ENCODE measurements at places on chromosomes 3 and 15. TPM values are rescaled to one million over a fixed set of nuclear protein-coding genes. Genes with fewer than 3 reads are reported as not detected.
A peak's percentile ranks its signal among the peaks of the same experiment; 100 is the strongest.

GRCh38 chr3:104291437-104291851 lies 1075.3 kb upstream of the ALCAM start:
- no peak for DNase-seq

GRCh38 chr3:39254806-39255449 lies 24.9 kb downstream of the CX3CR1 start:
- no peak for DNase-seq

The COLQ gene
- total RNA-seq = 2.9 TPM

- no peak for DNase-seq
Measured at GRCh38 chr15:39191871-39192291, 389.0 kb upstream of the THBS1 start.

The PPM1L gene
- total RNA-seq = 79.5 TPM

DNA sequence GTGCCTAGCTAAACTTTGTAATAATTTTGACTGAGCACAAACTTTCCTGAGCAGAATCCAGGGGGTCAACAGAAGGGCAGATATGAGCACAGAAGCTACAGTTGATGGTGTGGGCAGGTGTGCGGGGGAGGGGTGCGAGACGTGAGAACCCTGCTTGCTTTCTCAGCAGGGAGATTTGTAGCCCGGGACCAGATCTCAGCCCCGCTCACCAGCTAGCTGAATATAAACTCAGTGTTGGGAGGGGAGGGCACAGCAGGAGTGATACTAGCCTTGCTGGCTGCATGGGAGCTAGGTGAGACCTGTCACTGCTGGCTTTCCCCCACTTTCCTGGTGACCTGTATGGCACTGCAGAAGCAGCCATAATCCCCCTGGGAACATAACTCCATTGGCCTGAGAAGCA lies 83.4 kb downstream of the CLDN1 start:
- DNase-seq = no peak

The CX3CR1 gene
- 22.6 TPM for total RNA-seq

GRCh38 chr15:80489030-80489594 lies 84.9 kb downstream of the ARNT2 start:
- no peak for DNase-seq

The IQCF5 gene
- not detected for total RNA-seq

GRCh38 chr15:34753236-34753894 lies 1.4 kb downstream of the GJD2 start:
- peak; percentile 27 for DNase-seq

The PTX3 gene
- total RNA-seq = 1.4 TPM

DNA sequence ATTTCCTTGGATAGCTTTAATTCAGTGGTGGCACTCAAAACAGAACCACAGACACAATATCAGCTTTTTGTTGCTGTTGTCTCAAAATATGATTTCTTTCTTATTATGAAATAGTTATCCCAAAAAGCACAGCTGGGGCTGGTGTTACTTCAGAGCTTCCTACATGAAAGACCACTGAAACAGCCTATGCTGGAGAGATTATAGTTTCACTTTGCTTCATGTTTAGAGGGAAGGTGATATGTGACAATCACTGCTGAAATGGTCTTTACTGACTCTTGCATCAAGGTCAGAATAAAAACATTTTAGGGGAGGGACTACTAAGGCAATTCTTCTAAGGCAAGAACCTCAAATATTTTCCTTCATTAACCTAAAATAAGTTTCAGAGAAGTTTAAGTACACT lies 190.7 kb downstream of the TNIK start:
- no peak for DNase-seq

DNA sequence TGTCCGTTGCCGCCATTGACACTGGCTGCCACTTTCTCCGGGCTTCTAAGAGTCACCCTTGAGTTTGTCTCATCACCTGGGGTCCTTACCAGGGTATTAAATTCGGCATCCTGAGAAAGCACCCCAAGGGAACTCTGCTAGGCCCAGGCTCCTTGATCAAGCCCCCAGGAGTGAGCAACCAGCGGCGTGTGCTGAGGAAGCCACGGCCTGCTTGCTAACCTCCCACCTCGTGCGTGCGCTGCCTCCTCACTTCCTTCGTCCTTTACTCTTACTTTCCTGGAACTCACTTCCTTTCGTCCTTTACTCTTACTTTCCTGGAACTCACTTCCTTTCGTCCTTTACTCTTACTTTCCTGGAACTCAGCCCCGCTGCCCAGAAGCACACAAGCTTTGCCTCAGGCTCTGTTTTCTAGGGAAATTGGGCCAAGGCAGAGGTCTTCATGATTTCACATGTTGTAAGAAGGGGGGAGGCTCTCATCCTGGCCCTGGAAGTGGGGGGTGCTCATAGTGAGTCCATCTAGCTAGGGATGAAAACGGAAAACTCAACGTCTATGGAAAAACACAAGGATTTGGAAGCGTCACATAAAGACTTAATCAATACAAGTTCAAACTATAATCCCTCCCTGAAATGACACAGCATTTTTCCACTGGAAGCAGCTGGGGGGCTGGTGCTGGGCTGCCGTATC lies 36.7 kb upstream of the BDH1 start:
- no peak for DNase-seq

GRCh38 chr3:175338775-175339535 lies 479.8 kb downstream of the NAALADL2 start:
- DNase-seq = peak; percentile 20

DNA sequence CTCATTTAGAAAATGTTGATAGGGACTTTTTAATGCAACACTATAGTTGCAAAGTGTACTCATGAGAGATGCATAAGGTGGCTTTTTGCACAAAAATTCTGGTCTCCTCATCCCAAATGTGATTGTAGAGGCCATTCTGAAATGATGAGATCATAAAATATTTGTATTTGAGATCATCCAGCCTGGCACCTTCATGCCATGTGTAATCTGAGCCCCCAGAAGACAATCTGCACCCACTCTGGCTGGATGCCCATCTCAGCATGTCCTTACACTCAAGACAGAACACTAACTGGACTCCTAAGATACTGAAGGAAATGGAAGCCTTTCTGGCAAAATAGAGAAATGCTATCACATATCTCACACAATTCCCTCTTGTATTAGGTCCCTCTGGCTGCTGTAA lies 49.2 kb downstream of the SLC7A14 start:
- DNase-seq = no peak

- DNase-seq = no peak
Measured at GRCh38 chr3:64072126-64072525, 48.8 kb upstream of the PSMD6 start.

DNA sequence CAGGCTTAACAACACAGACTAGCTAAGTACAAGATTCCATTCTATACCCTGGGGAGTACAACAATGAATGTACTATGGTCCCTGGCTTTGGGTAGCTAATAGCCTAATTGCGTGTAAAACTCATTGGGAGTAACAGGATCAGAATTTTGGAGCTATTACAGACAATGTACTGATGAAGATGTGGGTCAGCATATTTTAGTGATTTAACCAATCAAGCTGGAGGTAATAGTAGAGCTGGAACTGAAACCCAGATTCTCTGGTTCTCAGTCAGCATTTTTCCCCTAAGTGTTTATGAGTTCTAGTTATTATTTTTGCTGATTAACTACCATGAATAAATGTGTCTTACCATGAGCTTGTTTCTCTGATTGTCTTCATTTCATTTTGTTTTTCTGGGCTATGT lies 578.7 kb downstream of the NLGN1 start:
- DNase-seq = no peak

DNA sequence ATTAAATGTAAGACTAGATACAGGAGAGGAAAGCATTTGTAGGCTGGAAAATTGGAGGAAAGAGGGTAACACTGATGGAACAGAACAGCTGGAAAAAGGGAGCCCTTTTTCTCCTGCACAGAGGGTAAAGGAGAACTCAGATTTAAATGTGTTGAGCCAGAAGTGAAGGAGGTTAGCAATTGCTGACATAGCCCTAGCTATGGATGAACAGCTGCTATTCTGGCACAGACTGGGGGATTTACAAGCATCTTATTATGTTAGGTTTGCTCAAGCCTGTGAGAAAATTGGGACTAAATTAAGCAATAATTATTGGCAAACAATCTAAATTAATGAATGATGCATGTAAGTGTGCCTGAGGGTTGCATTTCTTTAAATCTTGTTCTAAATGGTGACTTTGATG lies 40.6 kb upstream of the PRR20G start:
- DNase-seq = no peak

- DNase-seq = no peak
Measured at GRCh38 chr3:31919528-31919927, 61.5 kb downstream of the OSBPL10 start.

The DNAH12 gene
- 0.52 TPM for total RNA-seq

DNA sequence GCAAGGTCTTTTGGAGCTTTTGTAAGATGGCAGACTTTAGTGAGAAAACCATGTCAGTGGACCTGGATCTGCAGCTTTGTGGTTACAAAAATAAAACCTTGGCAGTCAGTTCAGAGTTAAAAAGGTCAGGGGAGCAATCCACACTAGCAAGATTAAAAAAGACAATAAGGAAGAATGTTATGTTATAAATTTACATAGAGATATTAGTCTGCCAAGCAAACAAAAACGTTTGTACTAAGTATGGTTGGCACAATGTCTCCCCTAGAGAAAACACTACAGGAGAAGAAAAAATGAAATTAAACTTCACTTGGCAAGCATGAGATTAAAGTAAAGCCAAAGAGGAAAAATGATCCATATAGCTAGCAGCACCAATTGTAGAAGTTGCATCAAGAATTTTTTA lies 205.0 kb downstream of the LSAMP start:
- no peak for DNase-seq

The INSYN1 gene
- 13.8 TPM for total RNA-seq

DNA sequence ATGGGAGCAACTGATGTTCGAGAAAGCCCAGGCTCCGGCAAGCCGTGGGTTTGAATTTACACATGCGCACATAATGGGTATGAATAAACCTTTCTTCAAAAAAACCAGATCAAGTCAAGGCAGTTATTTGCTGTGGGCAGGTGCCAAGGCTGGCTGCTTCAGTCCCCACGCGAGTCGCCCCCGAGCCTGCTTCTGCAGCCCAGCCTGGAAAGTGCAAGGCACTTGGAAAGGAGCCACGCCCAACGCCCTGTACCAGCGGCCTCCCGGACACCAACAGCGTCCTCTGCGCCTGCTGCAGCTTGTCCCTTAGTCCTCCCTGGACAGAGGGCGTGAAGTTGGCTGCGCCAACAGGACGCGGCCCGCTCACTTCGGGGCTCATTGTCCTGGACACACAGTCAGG lies 68.9 kb downstream of the KLF15 start:
- peak; percentile 22 for DNase-seq

DNA sequence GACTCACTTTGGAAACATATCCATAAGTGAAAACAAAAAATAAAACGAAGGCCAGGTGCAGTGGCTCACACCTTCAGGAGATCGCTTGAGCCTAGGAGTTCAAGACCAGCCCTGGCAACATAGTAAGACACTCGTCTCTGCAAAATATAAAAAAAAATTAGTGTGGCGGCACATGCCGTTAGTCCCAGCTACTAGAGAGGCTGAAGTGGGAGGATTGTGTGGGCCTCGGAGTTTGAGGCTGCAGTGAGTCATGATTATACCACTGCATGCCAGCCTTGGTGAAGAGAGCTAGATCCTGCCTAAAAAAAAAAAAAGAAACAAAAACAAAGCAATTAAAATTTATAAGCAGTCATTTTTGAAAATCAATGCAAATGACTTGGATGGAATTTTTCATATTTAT lies 54.7 kb upstream of the NANOGP8 start:
- no peak for DNase-seq

- DNase-seq = no peak
Measured at GRCh38 chr15:68061171-68061570, 7.1 kb downstream of the PIAS1 start.

- DNase-seq = no peak
Measured at GRCh38 chr3:149772861-149773260, 19.5 kb downstream of the ANKUB1 start.

DNA sequence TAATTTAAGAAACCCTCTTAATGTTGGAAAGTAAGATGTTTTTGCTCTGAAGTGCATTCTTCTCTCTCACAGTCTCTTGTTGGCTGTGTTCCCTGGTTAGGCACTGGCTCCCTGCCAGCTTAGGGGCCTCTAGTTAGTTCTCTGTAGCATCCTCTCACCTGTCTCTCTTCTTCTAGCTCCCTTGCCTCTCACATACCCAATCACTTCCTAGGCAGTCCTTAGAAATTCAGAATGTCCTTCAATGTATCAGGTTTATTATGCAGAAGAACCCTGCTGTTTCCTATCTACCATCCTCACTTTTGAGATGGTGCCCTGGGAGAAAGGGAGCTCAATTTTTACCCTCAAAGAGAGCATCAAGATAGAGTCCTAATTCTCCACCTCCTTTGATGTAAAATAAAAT lies 36.2 kb upstream of the CPNE4 start:
- DNase-seq = no peak

DNA sequence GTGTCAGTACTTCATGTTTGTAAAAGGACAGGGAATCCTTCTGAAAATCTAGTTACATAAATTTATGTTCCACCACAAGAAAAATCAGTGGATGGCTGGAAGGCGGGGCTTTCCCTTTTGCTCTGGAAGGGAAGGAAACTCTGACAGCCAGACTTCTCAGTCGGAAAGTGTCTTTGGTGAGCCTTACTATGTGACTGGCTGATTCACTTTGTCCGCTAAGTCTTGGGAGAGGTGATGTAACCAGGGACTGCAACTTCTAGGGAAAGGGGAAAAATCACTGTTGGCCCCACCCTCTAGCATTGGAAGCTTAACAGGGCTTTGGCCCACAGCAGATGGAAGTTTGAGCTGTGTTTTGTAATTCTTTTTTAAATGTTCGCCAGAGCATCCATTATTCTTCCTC lies 281.4 kb upstream of the CTDSPL start:
- DNase-seq = no peak

- DNase-seq = no peak
Measured at GRCh38 chr3:145754605-145755289, 406.2 kb downstream of the PLOD2 start.

GRCh38 chr3:197103766-197104165 lies 74.1 kb upstream of the MELTF start:
- DNase-seq = no peak

- peak; percentile 80 for DNase-seq
Measured at GRCh38 chr3:100002599-100003350, 111.5 kb downstream of the FILIP1L start.

GRCh38 chr3:102661707-102662497 lies 227.1 kb downstream of the ZPLD1 start:
- no peak for DNase-seq

DNA sequence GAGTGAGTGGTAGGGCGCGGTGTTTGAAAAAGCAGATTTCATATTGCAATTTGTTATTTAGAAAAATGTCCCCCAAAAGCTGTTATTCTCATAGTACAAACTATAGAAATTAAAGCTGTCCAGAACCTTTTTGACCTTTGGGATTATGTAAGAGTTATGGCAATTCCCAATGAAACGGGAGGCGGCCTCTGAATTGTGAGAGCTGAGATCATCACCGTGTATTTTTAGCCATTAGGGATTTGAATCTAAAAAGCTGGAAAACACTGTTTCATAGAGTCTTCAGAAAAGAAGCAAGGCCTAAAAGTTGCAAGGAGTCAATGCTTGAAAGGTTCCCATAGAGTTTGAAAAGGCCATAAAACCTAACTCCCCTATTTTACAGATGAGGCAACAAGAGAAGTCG lies 38.6 kb upstream of the SLC25A26 start:
- no peak for DNase-seq

GRCh38 chr3:115384381-115384780 lies 237.3 kb upstream of the ZBTB20 start:
- no peak for DNase-seq

The C3orf49 gene
- total RNA-seq = not detected
